ENCODE measurements at places on chromosomes 11 and 22. TPM values are rescaled to one million over a fixed set of nuclear protein-coding genes. Genes with fewer than 3 reads are reported as not detected.
A peak's percentile ranks its signal among the peaks of the same experiment; 100 is the strongest.

- no peak for DNase-seq
These were observed 17.4 kb downstream of the TTLL8 start for GRCh38 chr22:50040717-50041116.

GRCh38 chr11:113710989-113711388 is 4.9 kb upstream of the TMPRSS5 start:
- no peak for DNase-seq

DNA sequence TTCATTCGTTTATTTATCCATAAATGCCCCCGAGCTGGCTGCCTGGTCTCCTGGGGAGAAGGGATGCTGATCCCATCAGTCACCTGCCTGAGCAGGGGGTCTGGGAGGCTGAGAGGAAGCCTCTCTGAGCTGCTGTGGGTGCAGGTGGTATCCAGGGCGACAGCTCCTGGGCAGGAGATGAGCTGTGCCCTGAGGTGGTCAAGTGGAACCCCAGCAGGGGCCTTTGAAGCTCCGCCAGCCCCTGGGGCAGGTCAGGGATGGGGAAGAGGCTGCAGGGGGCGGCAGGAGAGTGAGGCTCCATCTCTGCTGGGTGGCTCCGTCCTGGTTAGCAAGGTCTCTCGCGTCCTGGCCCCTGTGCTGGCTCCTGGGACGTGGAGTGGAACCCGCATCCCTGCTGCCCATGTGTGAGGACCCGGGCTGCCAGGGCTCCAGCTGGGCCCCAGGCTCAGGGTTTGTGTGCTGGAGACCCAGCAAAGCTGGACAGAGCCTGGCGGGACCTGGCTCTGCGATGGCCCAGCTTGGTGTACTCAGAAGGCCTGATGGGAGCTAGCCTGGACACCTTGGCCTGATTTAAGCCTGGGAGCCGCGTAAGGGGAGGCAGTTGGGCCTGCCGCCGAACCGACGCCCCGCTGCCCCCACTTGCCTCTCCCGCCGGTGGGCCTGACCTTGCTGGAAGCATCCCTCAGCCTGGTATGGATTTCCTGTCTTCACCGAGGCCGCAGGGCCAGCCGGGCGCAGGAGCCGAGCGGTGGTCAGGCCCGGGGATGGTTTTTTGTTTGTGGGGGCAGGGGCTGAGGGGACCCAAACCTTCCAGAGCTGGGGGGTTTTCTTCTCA is 44.5 kb downstream of the RTN4R start:
- no peak for DNase-seq

DNA sequence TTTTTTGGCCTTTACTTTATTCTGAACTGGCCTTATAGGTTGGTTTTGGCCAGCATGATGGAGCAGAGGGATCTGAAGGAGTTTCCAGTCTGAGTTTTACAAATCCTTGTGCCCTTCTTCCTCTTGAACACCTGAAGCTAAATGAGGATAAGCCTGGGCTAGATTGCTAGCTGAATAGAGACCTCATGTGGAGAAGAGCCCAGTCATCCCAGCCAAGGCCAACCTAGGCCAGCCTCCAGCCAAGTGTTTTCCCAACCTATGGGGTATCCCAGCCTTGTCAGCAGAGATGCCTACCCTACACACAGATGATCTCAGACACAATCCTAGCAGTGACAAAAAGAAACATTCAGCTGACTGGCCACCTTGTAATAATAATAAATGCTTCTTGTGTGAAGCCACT is 966 bp upstream of the CASP12 start:
- DNase-seq, result no peak

- DNase-seq, result peak; percentile 61
These were observed 459.0 kb downstream of the SOX6 start for GRCh38 chr11:15897211-15897960.

GRCh38 chr11:37484298-37484697 is 886.3 kb upstream of the RAG2 start:
- no peak for DNase-seq

GRCh38 chr22:35299217-35299672 is 449 bp upstream of the TOM1 start:
- DNase-seq, result peak; percentile 25

DNA sequence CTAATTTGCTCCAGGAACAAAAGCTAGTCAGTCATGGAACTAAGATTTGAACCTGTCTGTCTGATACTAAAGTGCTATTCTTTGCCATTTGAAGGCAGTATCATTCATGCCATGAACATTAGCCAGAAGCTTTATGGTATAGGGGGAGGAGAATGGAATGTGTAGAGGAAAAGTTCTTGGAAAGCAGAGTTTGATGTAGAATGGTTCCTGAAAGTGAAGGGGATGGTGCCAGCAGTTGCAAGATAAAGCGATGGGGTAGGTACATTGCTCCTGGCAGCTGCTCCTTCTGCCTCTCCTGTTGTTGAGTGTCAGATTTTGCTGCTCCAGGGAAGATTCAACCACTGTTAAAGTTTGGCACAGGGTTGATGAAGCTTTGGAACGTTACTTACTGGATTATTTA is 53.4 kb downstream of the ARHGAP42 start:
- peak; percentile 39 for DNase-seq

GRCh38 chr11:126391286-126391954 is 35.9 kb downstream of the ST3GAL4 start:
- DNase-seq, result no peak

DNA sequence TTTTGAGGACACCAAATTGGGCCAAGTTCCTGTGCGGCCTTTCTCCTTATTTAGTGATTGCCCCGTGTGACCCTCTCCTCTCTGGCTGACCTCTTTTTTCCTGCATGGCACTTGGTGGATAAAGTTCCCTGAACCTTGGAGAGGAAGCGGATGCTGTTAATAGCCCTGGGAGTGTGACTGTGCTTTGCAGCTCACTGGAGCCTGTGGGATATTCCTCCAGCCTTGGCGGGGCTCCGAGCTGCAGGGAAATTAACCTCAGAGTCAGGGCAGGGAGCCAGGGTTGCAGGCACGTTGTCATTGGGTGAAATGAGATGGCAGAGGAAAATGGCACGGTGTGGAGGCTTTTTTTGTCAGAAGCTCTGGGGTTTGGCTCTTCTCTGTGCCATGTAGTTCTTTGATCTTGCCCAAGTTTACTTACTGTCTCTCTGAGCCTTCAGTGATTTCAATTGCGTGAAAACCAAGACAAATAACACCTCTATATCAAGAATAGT is 965 bp downstream of the OR9Q1 start:
- peak; percentile 16 for DNase-seq

DNA sequence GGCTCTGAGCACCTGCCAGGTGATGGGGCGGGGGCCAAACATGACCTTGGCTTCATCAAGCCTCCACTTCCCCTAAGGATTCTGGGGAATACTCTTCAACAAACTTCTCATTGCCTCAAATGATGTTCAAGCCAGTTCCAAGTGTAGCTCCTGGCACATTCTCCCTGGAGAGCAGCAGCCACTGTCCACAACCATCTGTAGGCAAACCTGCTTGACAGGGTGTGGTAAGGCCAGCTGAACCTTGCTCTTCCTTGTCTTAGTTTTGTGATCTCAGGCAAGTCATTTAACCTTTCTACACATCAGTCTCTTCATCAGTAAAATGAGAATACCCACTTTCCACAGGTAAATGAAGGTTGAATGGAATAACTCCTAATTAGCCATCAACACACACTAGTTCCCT is 323.3 kb downstream of the TENM4 start:
- no peak for DNase-seq

- no peak for DNase-seq
These were observed 52.4 kb downstream of the GRIK4 start for GRCh38 chr11:120563703-120564572.

DNA sequence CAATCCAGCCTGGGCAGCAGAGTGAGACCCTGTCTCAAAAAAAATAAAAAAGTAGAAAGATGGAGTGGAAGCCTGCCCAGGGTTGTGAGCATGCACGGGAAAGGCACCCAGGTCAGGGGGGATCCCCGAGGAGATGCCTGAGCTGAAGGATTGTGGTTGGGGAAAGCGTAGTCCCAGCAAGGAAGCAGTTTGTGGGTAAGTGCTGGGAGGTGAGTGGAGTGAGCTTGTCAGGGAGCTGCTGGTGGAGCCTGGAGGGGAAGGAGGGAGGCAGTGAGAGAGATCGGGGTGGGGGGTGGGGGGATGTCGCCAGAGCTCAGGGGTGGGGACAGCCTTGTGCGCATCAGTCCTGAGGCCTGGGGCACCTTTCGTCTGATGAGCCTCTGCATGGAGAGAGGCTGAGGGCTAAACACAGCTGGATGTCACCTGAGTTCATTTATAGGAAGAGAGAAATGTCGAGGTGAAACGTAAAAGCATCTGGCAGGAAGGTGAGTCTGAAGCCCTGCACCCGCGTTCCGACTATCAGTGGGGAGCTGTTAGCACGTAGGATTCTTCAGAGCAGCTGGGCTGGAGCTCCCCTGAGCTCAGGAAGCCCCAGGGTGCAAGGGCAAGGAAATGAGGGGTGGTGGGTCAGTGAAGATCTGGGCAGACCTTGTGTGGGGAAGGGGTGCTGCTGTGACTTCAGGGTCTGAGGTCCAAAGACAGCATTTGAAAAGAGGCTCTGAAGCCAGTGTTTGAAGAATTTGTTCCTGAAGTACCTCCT is 10.2 kb downstream of the TMEM121B start:
- DNase-seq, result no peak

DNA sequence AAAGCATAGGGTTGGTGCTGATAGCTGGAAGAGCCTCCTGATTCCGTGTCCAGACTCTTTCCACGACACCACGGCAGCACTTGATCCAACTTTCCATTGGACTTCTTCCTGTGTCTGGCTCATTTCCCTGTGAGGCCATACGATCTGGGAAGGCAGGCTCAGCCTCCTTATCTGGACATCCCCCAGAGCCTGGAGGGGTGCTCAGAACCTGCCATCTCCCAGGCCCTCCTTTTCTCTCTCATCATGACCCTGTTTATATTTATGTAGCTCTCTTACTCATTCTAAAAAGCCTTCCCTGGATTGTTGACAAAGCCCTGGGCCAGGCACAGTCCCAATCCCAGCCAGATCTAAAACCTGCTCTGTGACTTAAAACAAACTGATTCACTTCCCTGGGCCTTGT is 7.8 kb upstream of the BCL9L start:
- no peak for DNase-seq

- no peak for DNase-seq
These were observed 19.7 kb upstream of the SLC3A2 start for GRCh38 chr11:62860835-62861563.

- no peak for DNase-seq
These were observed 20.1 kb downstream of the TOLLIP start for GRCh38 chr11:1289211-1289935.

GRCh38 chr11:68658661-68659060 is 25.7 kb upstream of the GAL start:
- no peak for DNase-seq

DNA sequence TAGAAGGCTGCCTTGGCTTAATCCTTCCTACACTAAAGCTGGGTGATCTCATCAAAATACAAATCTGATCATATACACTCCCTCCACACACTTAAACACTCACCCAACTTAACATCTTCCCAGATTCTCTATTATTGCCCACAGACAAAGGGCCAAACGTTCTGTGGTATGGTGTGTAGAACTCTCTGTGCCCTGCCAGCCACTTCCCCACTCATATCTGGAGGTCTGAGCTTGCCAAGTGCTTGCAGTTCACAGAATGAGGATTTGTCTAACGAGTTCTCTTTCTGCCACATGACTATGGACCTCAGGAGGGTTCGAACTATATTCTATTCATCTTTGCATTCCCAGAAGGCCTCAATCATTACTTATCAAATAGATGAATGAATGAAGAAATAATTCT is 77.6 kb downstream of the MPPED2 start:
- no peak for DNase-seq

- DNase-seq, result peak; percentile 68
These were observed 23.4 kb upstream of the RIC3 start for GRCh38 chr11:8192016-8192895.

DNA sequence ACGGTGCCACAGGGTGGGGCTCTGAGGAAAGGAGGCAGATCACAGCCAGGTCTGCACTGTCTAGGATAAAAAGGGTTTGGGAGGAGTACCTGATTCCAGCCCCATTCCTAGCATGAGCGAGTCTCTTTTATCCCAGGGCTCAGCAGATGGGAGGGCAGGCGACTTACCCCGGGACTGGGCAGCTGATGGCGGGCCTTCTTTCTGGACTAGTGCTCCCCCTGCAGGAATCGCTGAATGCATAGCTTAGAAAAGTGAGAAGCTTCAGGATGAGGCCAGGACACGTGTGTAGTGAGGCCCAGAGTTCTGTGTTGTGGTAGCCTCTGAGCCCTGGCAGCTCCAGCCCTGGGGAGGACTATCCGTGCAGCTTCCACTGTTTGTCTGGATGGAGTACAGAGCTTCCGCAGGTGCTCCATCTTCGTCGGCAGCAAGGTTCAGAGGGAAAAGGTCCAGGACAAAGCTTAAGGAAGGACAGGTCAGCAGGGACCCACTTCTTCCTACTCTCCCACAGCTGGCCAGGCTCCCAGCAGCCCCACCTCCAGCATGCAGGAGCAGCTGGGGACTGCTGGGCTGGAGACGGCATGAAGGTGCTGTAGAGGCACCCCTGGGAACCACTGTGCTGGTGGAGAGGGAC is 30.4 kb downstream of the COMMD9 start:
- DNase-seq, result peak; percentile 66

- no peak for DNase-seq
These were observed 176.4 kb downstream of the FAM181B start for GRCh38 chr11:82557274-82557673.

DNA sequence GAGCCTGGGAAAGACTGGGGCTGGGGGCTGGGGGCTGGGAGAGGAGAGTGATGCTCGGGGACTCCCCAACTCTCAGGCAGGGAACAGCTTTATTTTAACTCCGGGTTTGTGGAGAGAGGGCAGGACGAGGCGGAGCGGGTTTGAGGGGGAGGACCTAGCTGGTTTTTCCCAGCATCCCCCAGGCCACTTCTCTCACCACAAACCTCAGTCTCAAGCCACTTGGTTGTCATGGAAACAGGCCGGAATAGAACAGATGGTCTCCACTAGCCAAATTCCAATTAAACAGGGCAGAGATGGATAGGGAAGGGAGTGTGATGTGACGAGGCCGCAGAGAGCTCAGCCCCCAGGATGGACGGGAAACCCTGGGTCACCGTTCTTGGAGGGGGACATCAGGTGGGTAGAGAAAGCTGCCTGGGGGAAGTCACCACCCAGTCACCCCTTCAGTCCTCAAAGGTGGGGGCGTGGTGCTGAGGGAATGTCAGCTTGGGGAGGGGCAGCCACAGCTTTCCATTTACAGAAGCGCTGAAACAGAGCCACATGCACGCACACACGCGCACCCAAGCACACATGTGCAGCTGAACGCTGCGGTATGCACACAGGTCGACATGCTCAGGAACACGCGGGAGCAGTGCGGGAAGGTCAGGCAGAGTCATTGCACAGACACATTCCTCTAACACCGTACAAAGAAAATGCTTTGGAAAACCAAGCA is 19.2 kb downstream of the NECTIN1 start:
- DNase-seq, result peak; percentile 19

Gene APOBEC3C
- total RNA-seq, result 6.4 TPM

Gene OR52H1
- total RNA-seq, result not detected

Gene OR51B4
- 12.8 TPM for total RNA-seq

Gene ALDH3B2
- total RNA-seq, result not detected

Gene DDTL
- total RNA-seq, result 1.2 TPM

Gene SLC35F2
- 11.2 TPM for total RNA-seq

Gene PRAME
- total RNA-seq, result 53.8 TPM

Gene OSM
- not detected for total RNA-seq

Gene OR10A5
- not detected for total RNA-seq

All from A172 (cell line).